ENCODE measurements at places on chromosomes 1 and 21.

- no peak for DNase-seq
Measured at GRCh38 chr1:164622068-164622845, 63.3 kb downstream of the PBX1 start.

DNA sequence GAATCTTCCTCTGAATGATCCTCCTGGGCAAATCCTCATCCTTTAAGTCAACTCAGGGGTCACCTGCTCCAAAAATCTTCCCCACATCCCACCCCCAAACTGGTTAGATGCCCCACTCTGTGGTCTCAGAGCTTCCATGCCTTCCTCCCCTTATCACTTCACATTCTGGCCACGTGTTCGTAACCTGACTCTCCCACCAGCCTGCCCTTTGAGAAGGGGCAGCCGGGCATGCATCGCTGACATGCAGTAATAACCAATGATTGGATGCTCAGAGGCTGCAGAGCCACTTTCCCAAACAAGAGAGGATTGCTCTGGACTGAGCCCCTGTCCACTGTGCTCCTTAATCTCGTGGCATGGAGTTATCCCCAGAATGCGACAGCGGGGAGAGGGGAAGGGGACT is 7.0 kb downstream of the LELP1 start:
- DNase-seq: no peak

- DNase-seq: no peak
Measured at GRCh38 chr1:185535621-185536020, 198.6 kb upstream of the HMCN1 start.

DNA sequence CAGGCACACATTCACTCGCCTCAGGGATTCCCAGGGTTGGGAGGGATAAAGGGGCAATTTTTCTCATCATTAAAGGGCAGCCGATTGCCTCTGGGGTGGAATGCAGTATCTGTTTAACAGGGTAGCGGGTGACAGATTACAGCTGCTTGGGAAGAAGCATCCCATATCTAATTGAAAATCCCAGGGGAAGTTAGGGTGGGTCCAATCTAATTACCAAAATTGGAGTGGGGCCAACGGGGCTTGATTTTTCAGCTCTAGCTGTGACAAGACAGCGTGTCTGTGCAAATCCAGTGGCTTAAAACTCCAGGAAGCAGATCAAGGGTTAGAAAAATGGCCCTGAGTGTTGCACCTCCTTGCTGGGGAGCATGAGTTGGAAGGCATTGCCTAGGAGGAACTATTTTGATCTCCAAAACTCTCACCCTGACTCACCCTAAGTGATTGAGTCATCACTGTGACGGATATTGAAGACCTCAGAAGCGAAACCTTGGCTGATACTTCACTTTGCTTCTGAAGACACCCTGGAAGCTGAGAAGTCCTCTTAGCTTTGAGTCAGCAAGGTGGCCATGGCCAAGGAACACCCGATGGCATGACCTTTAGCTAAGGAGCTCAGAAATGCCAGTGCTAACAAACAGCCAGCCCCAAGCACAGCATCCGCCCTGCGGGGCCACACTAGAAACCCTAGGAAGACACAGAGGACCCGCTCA is 46.0 kb downstream of the GRHL3 start:
- DNase-seq: no peak

DNA sequence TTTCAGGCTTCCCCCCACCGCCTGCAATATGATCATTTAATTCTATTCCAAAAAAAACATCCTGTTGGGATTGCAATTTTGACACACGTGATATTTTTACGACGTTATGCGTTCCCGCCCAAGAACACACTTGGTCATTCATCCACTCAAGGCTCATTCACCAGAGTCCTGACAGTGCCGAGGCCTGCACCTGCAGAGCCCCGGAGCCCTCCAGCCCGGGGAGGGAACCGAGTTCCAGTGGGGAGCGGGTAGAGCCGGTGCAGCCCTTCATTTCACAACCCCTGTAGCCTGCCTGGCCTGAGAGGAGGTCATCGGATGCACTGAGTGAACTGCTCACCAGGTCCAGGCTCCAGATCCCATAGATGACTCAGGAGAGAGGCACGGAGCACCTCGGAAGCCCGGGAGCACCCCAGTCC is 156.0 kb upstream of the BACE2 start:
- DNase-seq: no peak

DNA sequence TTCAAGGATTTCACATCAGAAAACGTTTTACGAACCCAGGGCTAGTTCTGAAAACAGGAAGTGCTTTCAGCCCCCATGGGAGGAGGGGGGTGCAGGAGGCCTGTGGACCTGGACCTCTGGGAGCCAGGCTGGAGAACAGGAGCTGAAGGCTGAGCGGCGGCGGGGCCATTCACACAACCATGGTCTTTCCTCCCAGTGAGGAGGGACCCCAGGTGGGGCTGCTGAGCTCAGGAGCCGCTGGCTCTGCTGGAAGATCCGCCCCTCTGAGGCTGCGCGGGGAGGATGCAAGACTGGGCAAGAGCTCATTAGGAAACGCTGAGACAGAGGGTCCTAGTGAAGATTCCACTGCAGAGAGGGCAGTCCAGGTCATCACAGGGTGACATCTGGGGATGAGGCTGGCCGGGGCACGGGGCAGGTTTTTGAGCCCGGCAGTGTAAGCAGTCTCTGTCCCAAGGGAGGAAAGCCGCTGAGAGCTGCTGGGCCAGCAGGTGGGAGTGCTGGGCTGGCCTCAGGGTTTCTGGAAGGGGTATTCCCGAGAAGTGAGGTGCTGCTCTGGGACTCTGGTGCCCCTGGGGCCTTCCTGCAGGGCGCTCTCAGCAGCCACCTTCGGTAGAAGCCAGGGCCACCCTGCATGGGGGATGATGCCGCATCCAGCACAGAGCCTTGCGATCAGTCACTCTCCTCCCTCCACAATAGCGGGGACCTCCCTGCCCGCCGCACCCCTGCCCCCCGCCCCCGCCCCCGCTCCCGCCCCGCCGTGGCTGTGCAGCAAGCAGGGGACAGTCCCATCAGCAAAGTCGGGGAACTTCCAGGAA is 7.5 kb downstream of the MX2 start:
- no peak for DNase-seq

DNA sequence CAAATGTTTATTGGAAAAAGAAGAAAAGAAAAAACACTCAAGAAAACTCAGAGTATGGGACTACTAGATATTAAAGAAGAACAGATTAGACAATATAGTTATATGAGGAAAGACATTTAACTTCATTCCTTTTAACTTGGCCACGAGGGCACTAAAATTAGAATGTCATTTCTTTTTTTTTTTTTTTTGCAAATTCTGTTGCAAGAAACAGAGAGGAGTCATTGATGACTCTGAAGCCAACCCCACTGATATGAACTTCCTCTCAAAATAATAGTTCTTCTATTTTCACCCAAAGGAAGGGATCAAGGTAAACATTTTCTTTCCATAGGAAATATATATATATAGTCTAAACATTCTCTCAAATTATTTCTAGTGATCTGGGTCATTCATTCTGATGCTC is 24.6 kb upstream of the PEX19 start:
- no peak for DNase-seq

GRCh38 chr1:219374046-219374566 is 200.4 kb downstream of the LYPLAL1 start:
- no peak for DNase-seq

Measured in stimulated activated CD4-positive, alpha-beta T cell treated with anti-CD3 and anti-CD28 coated beads, Interleukin-1b, Interleukin-23, amount 100 ng/mL, for 1 hour (primary cell).